ENCODE measurements at places on chromosomes 5 and 9.

DNA sequence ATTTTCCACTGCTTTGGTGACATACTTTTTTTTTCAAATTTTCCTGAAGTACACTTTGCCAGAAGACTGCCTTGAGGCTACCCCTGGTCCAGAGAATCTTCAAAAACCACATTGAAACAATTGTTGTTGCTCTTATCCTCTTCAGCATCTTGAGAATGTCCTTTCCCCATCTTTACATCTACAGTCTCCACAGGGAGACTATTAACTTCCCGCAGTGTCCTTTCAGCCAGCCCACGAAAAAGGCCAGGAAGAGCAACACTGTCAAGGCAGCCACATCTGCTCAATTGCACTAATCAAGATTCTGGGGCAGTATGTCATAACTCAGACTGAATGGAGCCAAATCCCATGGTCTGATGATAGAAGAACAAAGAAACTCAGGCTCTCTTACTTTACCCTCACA is 148.3 kb downstream of the ENC1 start:
- DNase-seq, result no peak

DNA sequence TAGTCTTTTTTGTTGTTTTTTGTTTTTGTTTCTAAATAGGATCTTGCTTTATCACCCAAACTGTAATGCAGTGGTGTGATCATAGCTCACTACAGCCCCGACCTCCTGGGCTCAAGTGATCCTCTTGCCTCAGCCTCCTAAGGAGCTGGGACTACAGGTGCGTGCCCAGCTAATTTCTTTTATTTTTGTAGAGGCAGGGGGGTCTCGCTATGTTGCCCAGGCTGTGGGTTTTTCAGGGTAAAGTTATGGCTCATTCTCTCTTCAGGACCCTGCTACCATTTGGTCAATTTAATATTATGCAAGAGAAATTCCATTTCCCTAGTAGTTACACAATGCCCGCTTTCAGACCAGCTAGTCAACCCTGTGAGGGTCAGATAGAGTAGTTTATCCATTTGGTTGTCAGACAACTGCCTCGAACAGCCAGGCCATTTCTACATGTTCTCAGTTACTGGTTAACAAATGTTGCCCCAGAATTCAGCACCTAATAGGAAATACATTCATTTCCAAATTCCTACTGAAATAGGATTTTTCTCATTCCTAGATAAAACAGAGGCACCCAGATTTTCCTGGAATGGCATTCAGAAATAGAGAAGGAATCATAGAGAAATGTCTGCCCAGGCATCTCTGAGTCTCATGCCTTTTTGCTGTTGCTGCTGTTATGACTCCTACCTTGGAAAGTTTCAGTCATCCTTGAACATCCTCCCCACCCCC is 6.4 kb upstream of the GLIS3 start:
- DNase-seq, result no peak

- DNase-seq, result no peak
Observed at GRCh38 chr5:39282561-39282960, 63.2 kb upstream of the FYB1 start.

DNA sequence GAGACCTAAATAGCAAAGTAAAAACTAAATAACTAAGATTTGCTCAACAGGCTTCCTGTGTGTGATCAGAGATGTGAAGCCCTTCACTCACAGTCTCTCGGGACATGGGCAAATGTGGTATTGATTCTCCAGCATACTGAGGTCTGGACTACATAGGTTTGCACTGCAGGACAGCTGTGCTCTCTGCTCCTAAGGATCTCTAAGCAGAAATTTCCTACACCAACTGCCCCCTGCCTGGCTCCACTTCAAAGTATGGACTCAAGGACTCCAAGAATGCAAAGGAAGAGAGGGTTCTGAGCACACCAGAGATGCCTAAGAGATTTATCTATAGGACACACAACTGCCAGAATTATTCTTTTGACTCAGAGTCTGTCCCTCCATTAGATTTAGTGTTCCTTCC is 487.2 kb downstream of the SEMA5A start:
- DNase-seq, result no peak

DNA sequence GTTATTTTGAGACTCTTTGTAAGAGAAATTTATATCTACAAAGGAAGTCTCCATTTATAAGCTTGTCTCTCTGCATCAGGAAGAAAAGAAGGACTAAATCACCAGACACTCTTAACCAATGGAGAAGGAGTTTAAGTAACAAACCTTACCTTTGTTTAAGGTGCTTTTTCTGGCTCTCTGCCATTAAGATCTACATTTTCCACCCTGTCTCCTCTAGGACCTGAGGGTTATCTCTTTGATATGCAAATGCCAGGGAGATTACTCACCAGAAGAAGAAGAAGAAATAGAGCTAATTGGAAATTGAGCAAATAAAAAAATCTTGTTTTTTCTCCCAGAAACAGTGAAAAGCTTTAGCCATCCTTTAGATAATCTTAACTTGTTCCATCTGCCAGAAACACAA is 60.9 kb downstream of the CDKN2A start:
- no peak for DNase-seq

GRCh38 chr5:140141241-140141640 is 15.5 kb downstream of the IGIP start:
- DNase-seq, result no peak

DNA sequence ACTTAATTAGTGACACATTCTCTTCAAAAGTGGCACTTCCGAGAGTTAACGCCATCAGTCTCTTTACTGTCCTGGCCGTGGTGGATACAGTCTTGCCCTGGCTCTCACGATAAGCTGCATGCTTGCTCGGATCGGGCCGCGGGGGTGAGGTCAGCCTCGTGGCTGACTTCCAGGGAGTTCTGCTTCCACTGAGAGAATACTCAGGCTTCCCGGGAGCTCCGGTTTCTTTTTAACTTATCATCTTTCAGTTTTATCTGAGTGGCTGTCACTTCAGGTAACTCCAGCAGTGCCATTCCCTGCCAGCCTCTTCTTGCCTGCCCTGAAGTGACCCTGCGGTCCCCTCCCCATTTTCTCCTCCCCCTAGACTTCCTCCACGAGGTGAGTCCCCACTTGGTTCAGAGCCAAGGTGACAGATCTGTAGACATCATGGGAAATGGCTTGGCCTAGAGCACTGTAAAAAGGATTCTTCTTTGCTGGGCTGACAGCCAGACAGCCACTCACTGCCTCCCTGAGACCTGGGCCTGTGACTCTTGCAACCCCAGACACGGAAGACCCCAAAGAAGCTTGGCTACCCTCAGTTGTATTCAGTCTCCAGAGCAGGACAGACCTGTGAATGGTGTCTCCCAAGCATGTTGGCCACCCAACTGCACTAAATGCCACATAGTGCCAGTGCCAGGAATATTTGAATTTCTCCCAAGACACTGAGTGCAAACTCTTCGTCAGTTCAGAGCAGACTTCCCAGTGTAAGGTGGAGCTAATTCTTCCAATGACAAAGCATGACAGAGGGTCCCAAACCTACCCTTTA is 95.1 kb downstream of the DAPK1 start:
- no peak for DNase-seq

GRCh38 chr9:18490641-18491370 is 16.9 kb downstream of the ADAMTSL1 start:
- DNase-seq, result no peak

- no peak for DNase-seq
Observed at GRCh38 chr5:58181578-58182286, 278.2 kb downstream of the PLK2 start.

DNA sequence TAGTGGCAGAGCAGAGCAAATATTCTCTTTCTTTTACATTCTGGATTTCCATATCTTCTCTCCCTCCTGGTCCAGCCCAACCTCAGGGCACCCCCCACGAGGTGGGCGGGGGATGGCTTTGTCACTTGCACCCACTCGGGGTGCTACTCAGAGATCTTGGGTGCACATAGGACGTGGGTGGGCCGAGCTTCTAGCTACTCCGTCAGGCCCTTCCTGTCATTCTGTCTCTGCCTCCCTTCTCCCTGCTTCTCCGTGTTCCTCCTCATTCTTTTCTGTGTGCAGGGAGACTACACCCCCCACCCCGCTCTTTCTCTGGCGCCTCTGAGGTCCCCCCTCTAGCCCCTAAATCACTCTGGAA is 19.5 kb downstream of the PCDHGC5 start:
- DNase-seq, result no peak

DNA sequence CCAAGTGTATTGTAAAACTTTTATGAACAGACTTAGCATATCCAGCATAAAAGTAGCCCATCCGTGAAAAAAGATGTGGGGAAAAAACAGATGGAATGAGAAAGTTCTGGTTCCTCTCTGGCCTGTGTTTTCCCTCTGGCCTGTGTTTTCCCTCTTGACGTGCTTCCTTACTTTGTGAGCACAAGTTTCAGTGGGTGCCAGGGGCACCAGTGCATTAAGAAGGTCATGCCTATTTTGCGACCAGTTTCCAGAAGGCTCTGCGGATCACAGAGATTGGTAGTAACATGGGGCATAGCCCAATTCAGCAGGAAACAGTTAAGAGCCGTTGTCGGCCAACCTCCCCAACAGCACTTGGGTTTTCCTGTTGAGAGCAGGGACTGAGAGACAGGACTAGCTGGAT is 43.7 kb downstream of the IQGAP2 start:
- no peak for DNase-seq

All from mesothelial cell of epicardium (in vitro differentiated cells).